Nephron progenitor cell (in vitro differentiated cells): ENCODE measurements at places on chromosomes 7 and 10.
A peak's percentile ranks its signal among the peaks of the same experiment; 100 is the strongest.

GRCh38 chr10:13790196-13790595 lies 203.4 kb downstream of the PRPF18 start:
- no peak for DNase-seq
- peaks cover 18% of the 10 kb centered on the region for H3K36me3 ChIP-seq
- H3K4me3 ChIP-seq: no peak overlapping the region
- H3K4me1 ChIP-seq: peaks cover 8% of the 10 kb centered on the region
- H3K27ac ChIP-seq: no peak overlapping the region

DNA sequence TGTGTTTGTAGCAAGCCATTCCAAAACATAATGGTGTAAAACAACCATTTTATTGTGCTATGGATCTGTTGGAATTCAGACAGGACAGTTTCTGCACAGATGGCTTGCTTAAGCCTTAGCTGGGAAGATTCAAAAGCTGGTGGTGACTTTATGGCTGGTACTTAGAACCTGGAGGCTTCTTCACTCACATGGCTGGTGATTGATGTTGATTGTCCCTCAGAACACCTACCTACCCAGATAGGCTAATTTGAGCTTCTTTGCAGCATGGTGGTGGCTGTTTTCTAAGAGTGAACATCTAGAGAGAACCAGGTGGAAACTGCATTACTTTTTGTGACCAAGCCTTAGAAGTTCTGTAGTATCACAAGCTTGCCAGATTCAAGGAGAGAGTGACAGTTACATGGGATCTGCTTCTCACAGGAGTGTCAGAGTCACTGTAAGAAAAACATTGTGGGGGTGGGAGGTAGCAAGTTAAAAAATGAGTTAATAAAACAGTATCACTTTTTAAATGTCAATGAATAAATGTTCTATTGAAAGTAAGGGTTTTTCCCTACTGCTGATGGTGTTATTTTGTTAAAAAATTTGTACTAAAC lies 7.1 kb downstream of the R3HCC1L start:
- no peak overlapping the region for H3K4me3 ChIP-seq
- peak overlapping the region; percentile 60 for H3K27ac ChIP-seq
- H3K27me3 ChIP-seq: no peaks in the 10 kb centered on the region
- H3K4me1 ChIP-seq: peaks cover 33% of the 10 kb centered on the region

GRCh38 chr10:660413-660969 lies 29.0 kb downstream of the DIP2C start:
- no peak for DNase-seq
- H3K4me3 ChIP-seq: no peak overlapping the region
- peaks cover 2% of the 10 kb centered on the region for H3K36me3 ChIP-seq
- H3K27ac ChIP-seq: peak overlapping the region; percentile 86
- H3K4me1 ChIP-seq: peaks cover 52% of the 10 kb centered on the region
- H3K27me3 ChIP-seq: no peaks in the 10 kb centered on the region

- H3K4me3 ChIP-seq: no peak within 1 kb of the TSS
- no peaks in the 10 kb centered on the region for H3K36me3 ChIP-seq
- H3K27ac ChIP-seq: no peak within 1 kb of the TSS
- no peaks in the 10 kb centered on the region for H3K4me1 ChIP-seq
- no peak for DNase-seq
These were observed at the start of gene WDFY4 for GRCh38 chr10:48684792-48685623. Gene WDFY4 (plus strand): TSS chr10:48684873. CDS start chr10:48709733, 24,860 bp downstream.

- no peak overlapping the region for H3K27ac ChIP-seq
- H3K27me3 ChIP-seq: no peaks in the 10 kb centered on the region
- DNase-seq: no peak
- H3K36me3 ChIP-seq: peaks cover 61% of the 10 kb centered on the region
- H3K4me3 ChIP-seq: no peak overlapping the region
These were observed 81.6 kb upstream of the DNAJB6 start for GRCh38 chr7:157255201-157255606.

DNA sequence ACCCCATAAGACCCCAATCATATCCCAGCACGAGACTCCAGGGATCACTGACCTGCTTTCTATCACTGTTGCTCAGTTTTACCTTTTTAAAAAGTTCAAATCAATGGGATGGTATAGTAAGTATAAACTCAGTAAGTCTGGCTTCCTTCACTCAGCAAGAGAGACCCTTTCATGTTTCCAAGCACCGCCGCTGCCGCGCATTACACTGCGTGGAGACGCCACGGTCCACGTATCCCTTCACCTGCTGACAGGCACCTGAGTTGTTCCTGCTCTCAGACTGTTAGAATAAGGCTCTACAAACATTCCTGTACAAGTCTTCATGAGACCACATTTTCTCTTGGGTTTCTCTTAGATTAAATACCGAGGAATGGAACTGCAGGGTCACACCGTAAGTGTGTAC lies 28.3 kb downstream of the MAD1L1 start:
- H3K36me3 ChIP-seq: peaks cover 35% of the 10 kb centered on the region
- H3K27me3 ChIP-seq: no peaks in the 10 kb centered on the region
- H3K27ac ChIP-seq: no peak overlapping the region
- no peak for DNase-seq

DNA sequence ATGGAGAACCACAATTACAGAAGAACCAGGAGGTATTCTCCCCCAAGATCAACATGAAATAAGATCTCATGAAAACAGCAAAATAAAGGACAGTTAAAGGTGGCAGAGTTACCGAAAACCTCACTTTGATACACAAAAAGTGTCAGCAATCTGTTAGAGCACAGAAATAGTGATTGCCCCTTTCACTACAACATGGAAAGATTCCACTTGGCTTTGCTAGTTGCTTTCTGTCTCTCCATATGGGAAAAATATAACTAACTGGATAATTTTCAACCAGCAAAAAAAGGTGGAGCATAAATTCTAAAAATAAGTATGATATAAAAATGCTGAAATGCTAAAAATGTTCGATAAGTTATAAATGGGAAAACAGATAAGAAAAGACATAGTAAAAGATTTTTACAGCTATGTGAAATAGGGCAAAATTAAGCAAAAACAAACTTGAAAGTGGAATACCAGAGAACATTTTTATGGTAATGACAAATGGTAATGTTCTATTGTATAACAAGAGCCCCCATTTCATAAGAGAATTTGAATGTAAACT lies 90.2 kb downstream of the GPR85 start:
- H3K36me3 ChIP-seq: no peaks in the 10 kb centered on the region
- no peak for DNase-seq
- no peaks in the 10 kb centered on the region for H3K27me3 ChIP-seq

- H3K27ac ChIP-seq: no peak overlapping the region
- H3K36me3 ChIP-seq: no peaks in the 10 kb centered on the region
- peaks cover 5% of the 10 kb centered on the region for H3K4me1 ChIP-seq
- H3K27me3 ChIP-seq: peaks cover 30% of the 10 kb centered on the region
These were observed 48.8 kb upstream of the SLC35B4 start for GRCh38 chr7:134365341-134366054.

DNA sequence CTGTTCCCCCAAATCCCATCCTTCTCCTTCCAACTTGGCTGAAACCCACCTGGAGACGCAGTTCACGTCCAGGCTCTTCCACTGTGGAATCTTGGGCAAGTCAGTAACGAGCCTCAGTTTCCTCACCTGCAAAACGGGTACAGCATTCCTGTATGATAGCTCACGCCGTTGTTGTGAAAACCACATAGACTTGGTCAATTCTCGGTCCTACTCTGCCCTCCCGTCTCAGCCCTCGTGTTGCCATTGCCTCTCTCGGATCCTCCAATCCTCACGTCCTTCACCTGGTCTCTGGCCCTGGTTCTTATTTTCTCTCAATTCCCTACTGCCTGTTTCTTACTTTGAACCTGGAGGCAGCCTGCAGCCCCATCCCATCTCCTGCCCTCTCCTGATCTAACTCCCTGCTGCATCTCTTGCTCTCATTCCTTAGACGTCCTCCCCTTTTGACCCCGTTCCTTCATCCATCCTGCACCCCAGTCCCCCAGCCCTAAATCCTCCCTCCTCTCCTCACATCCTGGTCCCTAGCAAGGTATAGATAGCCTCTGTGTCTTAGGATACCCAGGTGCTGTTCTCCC lies 2.0 kb upstream of the MUC12 start:
- H3K4me1 ChIP-seq: peaks cover 35% of the 10 kb centered on the region
- peak overlapping the region; percentile 43 for H3K4me3 ChIP-seq
- H3K36me3 ChIP-seq: no peaks in the 10 kb centered on the region
- no peak overlapping the region for H3K27ac ChIP-seq

GRCh38 chr7:25314094-25314730 lies 85.9 kb upstream of the NPVF start:
- DNase-seq: no peak

DNA sequence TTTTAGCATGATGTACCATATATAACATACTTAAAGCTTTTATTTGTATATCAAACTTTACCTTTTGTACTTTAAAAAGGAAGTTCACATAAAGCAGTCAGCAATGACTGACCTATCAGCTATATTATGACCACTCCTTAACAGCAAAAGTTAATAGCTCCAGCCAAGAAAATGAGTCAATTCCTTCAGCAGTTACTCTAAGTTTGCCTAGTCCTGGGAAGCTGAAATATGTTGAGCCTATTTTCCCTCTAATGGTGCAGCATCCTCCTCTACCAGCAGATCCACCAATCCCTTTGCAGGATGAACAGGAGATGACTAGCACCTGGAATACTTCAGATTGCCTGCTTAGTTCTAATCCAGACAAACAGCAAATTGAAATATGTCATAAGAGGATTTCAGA lies 64.2 kb downstream of the CUL2 start:
- H3K4me1 ChIP-seq: no peaks in the 10 kb centered on the region
- DNase-seq: no peak
- H3K36me3 ChIP-seq: peaks cover 73% of the 10 kb centered on the region
- H3K27me3 ChIP-seq: no peaks in the 10 kb centered on the region
- H3K27ac ChIP-seq: no peak overlapping the region
- H3K4me3 ChIP-seq: no peak overlapping the region

- H3K4me3 ChIP-seq: no peak overlapping the region
- H3K4me1 ChIP-seq: no peaks in the 10 kb centered on the region
- H3K27me3 ChIP-seq: peaks cover 13% of the 10 kb centered on the region
- no peak for DNase-seq
- no peaks in the 10 kb centered on the region for H3K36me3 ChIP-seq
These were observed 25.4 kb upstream of the ANK3 start for GRCh38 chr10:60414877-60415585.

GRCh38 chr7:120052884-120053382 lies 220.0 kb upstream of the KCND2 start:
- no peaks in the 10 kb centered on the region for H3K36me3 ChIP-seq
- H3K27ac ChIP-seq: peak overlapping the region; percentile 83
- peak; percentile 41 for DNase-seq
- no peak overlapping the region for H3K4me3 ChIP-seq
- no peaks in the 10 kb centered on the region for H3K27me3 ChIP-seq

DNA sequence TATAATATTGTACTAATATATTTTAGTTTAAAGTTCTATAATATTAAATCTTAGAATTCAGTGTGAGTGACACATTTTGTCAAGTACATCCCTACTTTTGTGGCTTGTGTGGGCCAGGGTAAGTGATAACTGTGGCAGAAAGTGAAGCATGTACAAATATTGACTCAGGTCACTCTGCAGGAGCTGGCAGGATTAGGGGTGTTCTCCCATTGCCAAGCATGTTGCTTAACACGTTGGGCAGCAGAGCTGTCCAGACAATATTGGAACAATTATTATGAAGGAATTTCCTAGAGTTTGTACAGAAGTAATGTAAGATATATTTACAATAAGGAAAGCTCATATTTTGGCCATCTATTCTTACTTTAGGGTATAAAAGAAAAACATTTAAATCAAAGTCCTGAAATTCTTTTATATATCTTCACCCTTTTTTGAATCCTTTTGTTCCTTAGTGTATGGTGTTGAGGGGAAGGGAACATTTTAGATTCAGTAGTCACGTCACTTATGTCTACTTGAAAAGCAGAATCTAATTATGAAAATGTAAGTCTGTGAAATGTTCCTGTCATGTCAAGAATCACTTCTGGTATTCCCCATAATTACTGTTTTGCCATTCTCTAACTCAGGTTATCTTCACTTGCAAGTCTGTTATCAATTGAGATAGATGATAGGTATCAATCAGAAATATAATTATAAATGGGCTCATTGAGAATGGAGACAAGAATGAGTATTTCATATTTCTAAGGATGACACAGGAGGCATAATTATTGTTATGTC lies 4.0 kb downstream of the HDAC9 start:
- no peak for DNase-seq
- H3K4me3 ChIP-seq: no peak overlapping the region
- H3K27me3 ChIP-seq: no peaks in the 10 kb centered on the region
- H3K27ac ChIP-seq: no peak overlapping the region
- H3K4me1 ChIP-seq: peaks cover 26% of the 10 kb centered on the region
- H3K36me3 ChIP-seq: no peaks in the 10 kb centered on the region

- H3K36me3 ChIP-seq: peaks cover 10% of the 10 kb centered on the region
- H3K4me3 ChIP-seq: no peak overlapping the region
- no peaks in the 10 kb centered on the region for H3K4me1 ChIP-seq
- DNase-seq: no peak
- peaks cover 47% of the 10 kb centered on the region for H3K27me3 ChIP-seq
These were observed 49.8 kb upstream of the LEP start for GRCh38 chr7:128191136-128191844.

- H3K27ac ChIP-seq: no peak overlapping the region
- no peaks in the 10 kb centered on the region for H3K36me3 ChIP-seq
- DNase-seq: no peak
- H3K4me1 ChIP-seq: no peaks in the 10 kb centered on the region
- peaks cover 3% of the 10 kb centered on the region for H3K27me3 ChIP-seq
These were observed 52.6 kb upstream of the HECTD2 start for GRCh38 chr10:91357497-91357896.

- peaks cover 81% of the 10 kb centered on the region for H3K27me3 ChIP-seq
- H3K36me3 ChIP-seq: no peaks in the 10 kb centered on the region
- no peak overlapping the region for H3K27ac ChIP-seq
These were observed 1.9 kb downstream of the COBL start for GRCh38 chr7:51314726-51315125.

DNA sequence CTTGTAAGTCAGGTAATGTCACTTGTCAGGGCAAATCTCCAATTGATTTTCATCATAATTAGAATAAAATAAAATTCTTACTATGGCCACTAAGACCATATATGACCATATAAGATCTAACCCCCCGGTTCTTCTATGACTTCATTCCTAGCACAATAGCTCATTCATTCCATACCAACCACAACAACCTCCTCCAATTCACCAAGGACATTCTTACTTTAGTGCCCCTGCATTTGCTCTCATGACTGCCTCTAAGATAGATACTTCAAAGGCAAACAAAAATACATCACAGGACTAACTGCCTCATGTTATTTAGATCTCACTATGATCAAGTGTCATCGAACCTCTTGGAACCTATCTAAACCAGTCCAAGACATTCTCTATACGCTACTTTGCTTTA lies 90.8 kb downstream of the SNX13 start:
- no peak overlapping the region for H3K27ac ChIP-seq
- no peak for DNase-seq
- no peaks in the 10 kb centered on the region for H3K4me1 ChIP-seq
- peaks cover 61% of the 10 kb centered on the region for H3K36me3 ChIP-seq
- no peaks in the 10 kb centered on the region for H3K27me3 ChIP-seq

- peaks cover 6% of the 10 kb centered on the region for H3K27me3 ChIP-seq
- peaks cover 12% of the 10 kb centered on the region for H3K4me1 ChIP-seq
- no peak overlapping the region for H3K27ac ChIP-seq
- H3K36me3 ChIP-seq: no peaks in the 10 kb centered on the region
- DNase-seq: no peak
These were observed 22.1 kb downstream of the STAMBPL1 start for GRCh38 chr10:88901984-88902789.
